CD4-positive, alpha-beta memory T cell (primary cell): ENCODE measurements at places on chromosomes 4 and X.

GRCh38 chr4:3791910-3792542, 25.8 kb downstream of the ADRA2C start:
- DNase-seq, result no peak

DNA sequence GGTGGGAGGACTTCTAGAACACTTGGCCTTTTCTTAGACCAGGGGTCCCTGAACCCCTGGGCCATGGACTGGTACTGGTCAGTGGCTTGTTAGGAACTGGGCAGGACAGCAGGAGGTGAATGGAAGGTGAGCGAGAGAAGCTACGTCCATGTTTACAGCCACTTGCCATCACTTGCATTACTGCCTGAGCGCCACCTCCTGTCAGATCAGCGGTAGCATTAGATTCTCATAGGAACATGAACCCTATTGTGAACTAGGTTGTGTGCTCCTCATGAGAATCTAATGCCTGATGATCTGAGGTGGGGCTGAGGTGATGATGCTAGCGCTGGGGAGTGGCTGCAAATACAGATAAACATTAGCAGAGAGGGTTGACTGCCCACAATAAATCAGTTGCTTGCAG, 100.9 kb upstream of the IGFBP7 start:
- DNase-seq, result no peak

DNA sequence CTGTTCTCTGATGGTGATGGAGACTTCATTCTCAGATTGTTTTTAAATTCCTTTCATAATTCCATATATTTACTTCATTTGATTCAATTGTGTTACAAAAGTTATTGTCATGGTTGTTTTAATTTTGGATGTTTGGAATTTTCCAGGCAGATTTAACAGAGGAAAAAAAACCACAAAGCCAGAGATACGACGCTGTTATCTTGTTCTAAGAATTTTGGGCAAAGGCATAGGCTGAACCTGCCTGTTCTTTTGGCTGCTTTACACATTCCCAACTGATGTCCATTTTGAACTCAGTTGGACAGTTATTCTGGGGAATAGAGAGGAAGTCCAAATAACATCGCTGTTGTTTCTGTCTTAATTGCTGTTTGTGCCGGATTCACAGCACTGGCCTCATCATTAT, 65.7 kb downstream of the LINC00632 start:
- DNase-seq, result no peak

DNA sequence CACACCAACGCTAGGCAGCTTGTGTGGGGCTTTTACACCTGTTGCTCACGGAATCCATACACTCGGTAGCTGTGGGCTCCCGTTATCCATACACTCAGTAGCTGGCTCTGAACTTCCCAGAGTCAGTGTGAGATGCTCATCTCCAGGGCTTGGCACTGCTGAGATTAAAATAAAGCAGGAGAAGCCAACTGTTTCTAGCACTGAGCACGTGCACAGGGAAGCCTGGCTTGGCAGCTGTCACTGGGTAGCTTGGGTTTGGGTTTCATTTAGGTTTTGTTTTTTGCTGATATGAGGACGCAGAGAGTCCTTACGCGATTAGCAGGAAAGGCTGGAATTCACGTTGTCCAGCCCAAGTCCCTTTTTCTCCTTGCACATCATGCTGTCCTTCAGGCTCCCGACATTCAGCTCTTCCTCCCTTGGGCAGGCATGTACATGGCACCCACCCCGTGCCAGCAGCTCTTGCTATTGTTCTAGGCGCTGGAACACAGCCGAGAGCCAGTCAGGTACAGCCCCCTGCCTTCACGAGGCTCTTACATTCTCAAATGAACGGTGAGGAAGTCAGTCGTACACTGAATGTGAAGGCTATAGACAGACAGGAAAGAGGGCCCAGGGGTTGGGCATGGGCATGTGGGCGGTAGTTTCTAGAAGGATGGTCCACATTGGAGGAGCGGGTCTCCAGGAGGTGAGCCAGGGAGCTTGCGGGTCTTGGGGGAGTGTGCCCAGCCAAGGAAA, 25.9 kb downstream of the NSG1 start:
- no peak for DNase-seq

DNA sequence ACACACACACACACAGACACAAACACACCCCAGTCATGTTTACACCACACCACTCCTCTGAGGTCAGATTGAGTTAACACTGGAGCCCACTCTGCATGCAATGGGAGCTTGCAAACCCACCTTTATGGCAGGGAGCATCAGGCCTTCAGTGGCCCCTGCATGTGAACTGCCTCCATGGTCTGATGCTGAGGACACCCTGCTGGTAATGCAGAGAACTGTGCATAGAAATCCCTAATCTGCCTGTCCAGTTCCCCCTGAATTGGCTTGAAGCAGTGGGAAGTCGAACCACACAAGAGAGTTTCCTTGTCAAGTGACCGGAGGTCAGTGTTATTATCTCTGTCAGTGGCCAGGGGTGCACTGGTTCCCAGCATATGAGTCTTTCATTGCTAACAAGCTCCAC, 59.8 kb downstream of the ANOS1 start:
- no peak for DNase-seq

- DNase-seq, result no peak
These were observed 16.5 kb upstream of the VAMP7 start for GRCh38 chrX:155864655-155865054.

DNA sequence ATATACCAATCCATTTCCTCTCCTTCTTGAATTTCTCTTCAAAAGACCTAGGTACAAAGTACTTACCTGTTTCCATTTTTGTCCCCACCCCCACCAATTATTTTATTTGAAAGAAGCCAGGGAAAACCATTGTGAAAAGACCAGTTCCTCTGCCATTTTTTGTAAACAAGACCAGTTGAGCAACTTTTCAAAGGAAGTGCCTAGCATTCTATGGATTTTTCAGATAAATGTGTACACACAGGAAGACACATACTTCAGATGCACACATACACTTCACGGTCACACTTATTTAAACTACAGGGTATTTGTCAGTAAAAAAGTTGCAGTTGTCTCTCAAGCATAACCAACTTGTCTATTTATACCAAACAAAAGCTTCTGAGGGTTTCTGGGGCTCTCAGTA, 587.2 kb upstream of the KLHL4 start:
- DNase-seq, result no peak

DNA sequence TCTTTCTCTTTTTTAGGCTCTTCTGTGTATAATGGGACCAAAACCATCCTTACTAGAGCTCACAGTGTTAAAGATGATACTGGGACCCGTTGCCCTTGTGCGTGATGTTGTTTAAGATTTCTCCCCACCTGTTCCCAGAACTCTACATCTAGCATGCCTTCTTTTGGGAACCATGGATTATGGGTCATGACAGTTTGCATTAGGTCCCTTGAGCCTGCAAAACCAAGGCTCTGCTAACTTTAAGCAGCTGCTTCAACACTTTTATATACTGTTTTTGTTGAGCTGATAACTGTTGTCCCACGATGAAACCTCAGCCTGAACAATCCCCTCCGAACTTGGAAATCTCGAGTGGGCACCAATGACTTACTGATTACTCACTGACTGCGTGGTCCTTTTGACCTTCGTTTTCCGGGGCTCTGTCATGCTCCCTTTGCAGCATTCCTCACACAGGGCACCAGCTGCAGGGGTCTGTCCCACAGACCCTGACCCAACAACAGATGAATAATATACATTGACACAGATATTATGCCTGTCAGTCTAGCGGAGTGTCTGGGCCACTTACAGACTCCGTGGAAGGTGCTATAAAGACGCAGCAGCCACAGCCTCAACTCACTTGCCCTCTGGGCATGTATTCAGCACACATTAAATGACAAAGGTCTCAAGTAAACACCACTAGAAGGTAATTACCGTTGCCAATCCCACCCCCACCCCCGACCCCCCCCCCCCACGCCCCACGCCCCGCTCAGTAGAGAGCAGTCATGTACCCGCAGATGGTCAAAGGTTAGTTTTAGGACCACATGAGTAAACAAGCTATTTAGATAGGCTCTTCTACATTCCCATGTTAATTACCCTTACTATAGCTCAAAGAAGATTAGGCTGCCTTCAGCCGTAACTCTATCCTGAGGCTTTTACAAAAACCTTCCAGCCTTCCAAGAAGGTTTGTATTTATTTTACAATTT, 162.0 kb upstream of the WDFY3 start:
- no peak for DNase-seq

DNA sequence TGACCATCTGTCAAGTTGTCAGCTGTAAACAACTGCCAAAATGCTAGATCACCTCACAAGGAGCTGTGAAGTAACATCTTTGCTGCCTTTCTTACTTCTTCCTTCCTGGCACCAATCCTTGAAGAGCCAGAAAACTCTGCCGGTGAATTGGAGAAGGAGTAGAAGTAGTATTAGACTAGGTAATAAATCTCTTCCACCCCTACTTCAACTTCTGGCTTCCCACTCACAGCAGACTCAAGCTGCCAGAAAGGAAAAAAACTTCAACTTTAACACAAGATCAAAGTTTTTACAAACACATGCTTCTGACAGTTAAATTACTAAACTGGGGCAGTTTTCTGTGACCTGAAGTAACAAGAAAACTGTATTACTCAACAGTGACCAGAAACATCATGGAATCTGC, 164.7 kb upstream of the SLC7A11 start:
- no peak for DNase-seq

GRCh38 chr4:7842384-7843279, 97.0 kb downstream of the AFAP1 start:
- DNase-seq, result no peak

- no peak for DNase-seq
These were observed 141.3 kb downstream of the MGST2 start for GRCh38 chr4:139806929-139807328.

DNA sequence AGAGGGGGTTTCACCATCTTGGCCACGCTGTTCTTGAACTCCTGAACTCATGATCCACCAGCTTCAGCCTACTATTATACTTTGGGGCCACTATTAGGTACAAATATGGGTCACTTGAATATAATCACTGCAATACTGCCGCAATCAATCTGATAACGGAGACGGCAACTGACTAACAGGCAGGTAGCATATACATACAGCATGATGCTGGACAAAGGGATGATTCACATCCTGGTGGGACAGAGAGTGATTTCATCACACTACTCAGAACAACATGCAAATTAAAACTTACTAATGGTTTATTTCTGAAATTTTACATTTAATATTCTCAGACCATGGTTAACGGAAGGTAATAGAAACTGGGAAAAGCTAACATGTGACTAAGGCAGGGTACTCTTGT, 10.9 kb downstream of the LRBA start:
- no peak for DNase-seq

GRCh38 chrX:99271641-99272040, 1138.4 kb downstream of the PCDH19 start:
- no peak for DNase-seq

DNA sequence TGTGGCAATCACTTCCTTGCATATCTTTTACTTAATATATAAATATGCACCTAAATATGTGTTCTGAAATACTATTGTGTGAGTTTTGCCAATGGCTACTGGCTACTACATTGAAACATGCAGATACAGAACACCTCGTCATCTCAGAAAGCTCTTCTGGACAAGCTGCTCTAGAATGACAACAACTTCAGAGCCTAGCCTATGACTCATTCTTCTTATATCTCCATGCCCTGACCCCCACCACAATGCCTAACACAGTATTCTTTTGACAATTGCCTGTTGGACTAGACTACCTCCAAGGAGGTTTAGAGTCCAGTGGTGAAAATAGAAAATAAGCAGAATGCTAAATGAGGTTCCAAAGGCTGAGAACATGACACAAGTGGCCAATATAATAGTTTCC, 17.6 kb upstream of the DMP1 start:
- DNase-seq, result no peak

DNA sequence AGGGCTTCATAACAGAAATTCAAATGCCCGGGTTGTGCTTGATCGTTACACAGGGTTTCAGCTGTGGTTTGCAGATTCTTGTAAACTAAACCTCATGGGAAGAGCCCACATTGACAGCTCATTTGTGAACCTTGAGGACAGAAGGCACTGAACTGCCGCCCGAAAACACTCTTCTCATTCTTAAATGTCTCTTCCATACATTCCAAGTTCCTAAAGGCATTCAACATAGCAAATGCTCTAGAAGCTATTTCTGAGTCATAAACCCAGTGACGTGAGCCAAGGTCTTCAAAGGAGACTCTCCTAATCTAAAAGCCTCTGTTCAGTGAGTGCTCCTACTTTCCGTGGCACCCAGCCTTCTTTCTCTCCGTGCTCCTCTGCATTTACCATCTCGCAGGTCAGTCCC, 737.8 kb upstream of the FRG1 start:
- no peak for DNase-seq

- no peak for DNase-seq
These were observed 52.6 kb downstream of the NAF1 start for GRCh38 chr4:163113921-163114713.

- no peak for DNase-seq
These were observed 290.2 kb downstream of the ZNF674 start for GRCh38 chrX:46255046-46255445.

- no peak for DNase-seq
These were observed 1.9 kb upstream of the TCEAL1 start for GRCh38 chrX:103626855-103627254.

DNA sequence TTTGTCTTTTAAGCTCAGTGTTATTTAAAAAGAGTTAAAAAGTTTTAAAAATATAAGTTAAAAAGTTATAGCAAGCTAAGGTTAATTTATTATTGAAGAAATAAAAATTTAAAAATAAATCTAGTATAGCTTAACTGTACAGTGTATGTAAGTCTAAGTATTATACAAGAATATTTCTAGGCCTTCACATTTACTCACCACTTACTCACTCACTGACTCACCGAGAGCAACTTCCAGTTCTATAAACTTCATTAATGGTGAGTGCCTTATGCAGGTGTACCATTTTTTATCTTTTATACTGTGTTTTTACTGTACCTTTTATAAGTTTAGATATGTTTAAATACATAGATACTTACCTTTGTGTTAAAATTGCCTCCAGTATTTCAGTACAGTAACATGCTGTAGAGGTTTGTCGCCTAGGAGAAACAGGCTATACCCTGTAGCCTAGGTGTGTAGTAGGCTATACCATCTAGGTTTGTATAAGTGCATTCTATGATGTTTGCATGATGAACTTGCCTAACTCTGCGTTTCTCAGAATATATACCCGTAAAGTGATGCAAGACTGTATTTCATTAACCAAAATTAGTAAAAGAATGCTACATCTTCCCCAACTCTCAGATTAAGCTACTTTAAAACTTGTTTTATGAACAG, 202.9 kb downstream of the CFAP299 start:
- DNase-seq, result no peak

- no peak for DNase-seq
These were observed 621.0 kb downstream of the TECRL start for GRCh38 chr4:63788271-63788670.

GRCh38 chrX:31706466-31706865, 634.6 kb upstream of the FTHL17 start:
- no peak for DNase-seq

GRCh38 chr4:115158296-115158695, 44.9 kb upstream of the NDST4 start:
- DNase-seq, result no peak

DNA sequence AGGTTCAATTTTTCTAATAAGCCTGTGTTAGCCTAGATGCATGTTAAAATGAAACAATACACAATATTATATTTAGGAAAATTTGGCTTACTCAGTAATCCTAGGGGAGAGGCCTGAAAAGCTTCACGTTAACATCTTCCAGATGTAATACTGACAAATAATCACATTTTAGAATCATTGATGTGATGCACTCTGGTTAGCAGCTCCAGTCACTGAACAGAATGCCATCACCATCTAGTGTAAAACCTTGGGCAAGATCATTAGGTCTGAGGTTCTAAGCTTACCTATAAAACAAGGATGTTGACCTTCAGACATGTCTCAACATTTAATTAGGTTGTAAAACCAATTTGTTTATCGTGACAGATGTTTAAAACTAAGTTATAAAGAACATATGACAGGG, 1704.8 kb downstream of the STIM2 start:
- no peak for DNase-seq
